ENCODE measurements at places on chromosomes 3 and 15. TPM values are rescaled to one million over a fixed set of nuclear protein-coding genes. Genes with fewer than 3 reads are reported as not detected.

CCR9 gene
- total RNA-seq = 4.0 TPM

DNA sequence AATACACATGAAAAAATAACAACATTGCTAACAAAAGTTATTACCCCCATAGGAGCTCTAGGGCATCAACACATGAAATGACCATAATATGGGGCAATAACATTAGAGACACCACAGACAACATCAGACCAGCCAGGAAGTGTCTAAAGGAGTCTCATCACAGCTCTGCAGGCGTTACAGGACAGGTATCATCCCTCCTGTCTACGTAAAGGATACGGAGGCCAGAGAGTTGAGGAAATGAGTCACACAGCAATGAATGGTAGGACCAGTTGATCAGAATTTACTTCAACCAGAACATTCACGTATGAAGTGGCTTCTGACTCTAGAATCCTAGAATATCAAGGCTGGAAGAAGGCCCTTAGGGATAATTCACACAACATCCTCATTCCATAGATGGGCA, 1.8 kb downstream of the NME9 start:
- H3K4me3 ChIP-seq = no peak overlapping the region
- peaks cover 14% of the 10 kb centered on the region for H3K4me1 ChIP-seq
- H3K27me3 ChIP-seq = no peaks in the 10 kb centered on the region
- H3K27ac ChIP-seq = no peak overlapping the region

DNA sequence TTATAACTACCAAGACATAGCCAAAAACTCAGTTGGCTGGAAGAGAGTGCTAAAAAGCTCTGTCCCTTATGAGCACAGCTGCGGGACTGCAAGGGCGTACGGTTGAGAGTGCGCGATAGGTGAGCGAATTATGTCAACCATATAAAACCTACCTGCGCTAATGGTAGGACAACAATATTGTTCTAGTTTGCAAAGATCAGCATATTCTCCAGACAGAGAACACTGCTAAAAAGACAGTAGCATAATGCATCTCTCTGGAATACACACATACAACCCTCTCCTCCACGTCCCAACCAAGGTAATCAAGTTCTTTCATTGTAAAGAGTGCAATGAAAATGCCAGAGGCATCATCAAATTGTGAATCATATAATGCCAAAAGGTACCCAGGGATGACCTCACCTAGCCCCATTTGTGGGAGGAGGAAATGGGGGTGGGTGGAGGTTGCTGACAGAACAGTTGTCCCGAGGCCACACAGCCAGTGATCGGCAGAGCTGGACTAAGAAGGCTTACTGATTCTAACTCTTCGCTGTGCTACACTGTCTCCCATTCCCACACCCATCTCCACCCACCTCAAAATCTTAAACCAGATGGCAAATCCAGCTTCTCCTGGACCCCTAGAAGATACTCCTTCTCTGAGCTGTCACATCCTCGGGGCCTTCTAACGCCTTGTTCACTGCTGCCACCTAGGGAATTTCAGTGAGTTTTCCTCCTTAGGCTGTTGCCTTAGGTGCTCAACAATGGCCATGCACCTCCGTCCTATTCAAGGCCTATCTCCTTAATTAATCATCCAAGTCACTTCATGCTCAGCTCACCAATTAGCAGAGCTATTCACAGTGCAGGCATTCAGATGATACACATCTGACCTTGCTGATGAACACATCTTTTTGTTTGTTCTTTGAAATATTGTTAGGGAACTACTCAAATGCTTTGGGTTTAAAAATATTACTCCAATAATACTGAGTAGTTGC, 60.7 kb downstream of the RPL22L1 start:
- no peak overlapping the region for H3K4me3 ChIP-seq
- H3K4me1 ChIP-seq = no peaks in the 10 kb centered on the region
- no peak overlapping the region for H3K27ac ChIP-seq
- no peaks in the 10 kb centered on the region for H3K27me3 ChIP-seq

DNA sequence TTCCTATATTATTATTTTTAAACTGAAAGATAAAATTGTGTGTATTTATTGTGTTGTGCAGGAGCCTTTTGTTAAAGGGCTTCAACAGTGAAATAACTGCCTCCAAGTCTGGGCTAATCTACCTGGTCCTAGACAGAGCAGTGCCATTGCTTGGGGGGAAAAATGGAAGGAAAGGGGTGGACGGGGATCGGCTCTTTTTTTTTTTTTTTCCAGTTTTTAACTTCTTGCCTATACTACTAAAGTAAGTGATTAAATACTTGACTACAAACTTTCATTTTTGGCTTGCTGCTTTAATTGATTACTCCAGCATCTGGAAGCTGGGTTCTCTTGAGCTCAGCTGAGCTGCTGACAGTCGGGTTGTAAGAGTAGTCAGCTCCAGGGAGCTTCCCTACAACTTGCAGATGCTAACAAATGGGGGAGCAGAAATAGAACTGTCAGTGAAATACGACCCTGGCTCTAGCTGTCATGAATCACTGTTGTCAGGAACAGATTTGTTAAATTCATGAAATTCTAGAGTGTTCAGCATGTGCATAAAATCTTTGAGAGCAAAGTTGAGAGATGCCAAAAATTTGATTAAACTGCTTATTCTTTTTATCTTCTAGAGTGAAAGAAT, 276.7 kb downstream of the ROBO1 start:
- no peak overlapping the region for H3K27ac ChIP-seq
- no peaks in the 10 kb centered on the region for H3K4me1 ChIP-seq
- no peak for DNase-seq
- H3K36me3 ChIP-seq = no peaks in the 10 kb centered on the region

GRCh38 chr3:111668888-111669488, 73.8 kb upstream of the ZBED2 start:
- no peak for DNase-seq
- no peaks in the 10 kb centered on the region for H3K36me3 ChIP-seq
- H3K27ac ChIP-seq = peak overlapping the region; percentile 18
- H3K4me1 ChIP-seq = peaks cover 68% of the 10 kb centered on the region
- no peak overlapping the region for H3K4me3 ChIP-seq

DNA sequence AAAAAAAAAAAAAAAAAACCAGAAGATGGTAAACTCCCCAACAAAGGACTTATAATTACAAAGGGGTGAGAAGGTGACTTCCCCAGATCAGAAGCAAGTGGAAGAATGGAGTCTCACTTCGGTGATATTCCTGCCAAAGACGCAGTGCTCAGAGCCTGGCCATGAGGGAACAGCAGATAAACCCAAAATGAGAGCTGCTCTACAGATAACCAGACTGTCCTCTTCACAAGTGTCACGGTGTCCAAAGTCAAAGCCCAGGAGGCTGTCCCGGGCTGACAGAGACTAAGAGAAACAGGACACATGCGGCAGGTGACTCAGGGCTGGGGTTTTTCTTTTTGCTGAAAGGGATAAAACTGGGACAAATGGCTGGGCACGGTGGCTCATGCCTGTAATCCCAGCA, 48.8 kb downstream of the HMCES start:
- no peak for DNase-seq
- no peaks in the 10 kb centered on the region for H3K4me1 ChIP-seq
- H3K4me3 ChIP-seq = no peak overlapping the region
- H3K27me3 ChIP-seq = no peaks in the 10 kb centered on the region

Data from CD4-positive, alpha-beta memory T cell (primary cell).